ENCODE measurements at places on chromosomes 3 and 15. TPM values are rescaled to one million over a fixed set of nuclear protein-coding genes. Genes with fewer than 3 reads are reported as not detected.

The PRKCI gene
- 15.4 TPM for polyA plus RNA-seq

The VWA5B2 gene
- not detected for polyA plus RNA-seq

The TMEM212 gene
- polyA plus RNA-seq = not detected

The SELENOS gene
- polyA plus RNA-seq = 87.9 TPM

The TM6SF1 gene
- 2.7 TPM for polyA plus RNA-seq

The FSTL1 gene
- 0.44 TPM for polyA plus RNA-seq

The RNU5B-1 gene
- not detected for polyA plus RNA-seq

The GPR149 gene
- not detected for polyA plus RNA-seq

The SLC9C1 gene
- polyA plus RNA-seq = not detected

The GHSR gene
- not detected for polyA plus RNA-seq

The GRM7 gene
- not detected for polyA plus RNA-seq

The CKMT1A gene
- not detected for polyA plus RNA-seq

The SLC24A5 gene
- not detected for polyA plus RNA-seq

The HOMER2 gene
- polyA plus RNA-seq = 2.5 TPM

The KLHL40 gene
- polyA plus RNA-seq = not detected

All from GM12878 (cell line).